ENCODE measurements at places on chromosomes 2 and 18.

DNA sequence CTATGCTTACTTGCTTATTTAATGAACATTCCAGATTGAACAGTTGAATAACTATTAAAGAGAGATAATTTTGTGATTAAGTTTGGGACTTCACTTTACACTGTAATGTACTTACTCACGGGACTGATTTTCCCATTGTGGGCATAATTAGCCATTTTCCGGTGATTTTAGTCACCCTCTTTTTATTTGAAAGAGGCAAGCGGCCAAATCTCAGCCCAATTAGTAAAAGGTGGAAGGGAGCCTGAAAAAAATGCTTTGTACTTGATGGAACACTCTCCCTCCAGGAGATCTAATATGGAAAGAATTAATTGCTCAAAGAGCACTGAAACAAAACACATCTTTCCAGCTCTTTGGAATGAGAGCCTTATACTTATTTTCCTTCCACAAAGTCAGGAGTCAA lies 50.2 kb downstream of the CALCRL start:
- DNase-seq, result no peak

- no peak for DNase-seq
These were observed 166.5 kb downstream of the SEPTIN10 start for GRCh38 chr2:109447251-109447661.

GRCh38 chr2:121073320-121074210 lies 211.4 kb downstream of the TFCP2L1 start:
- no peak for DNase-seq

DNA sequence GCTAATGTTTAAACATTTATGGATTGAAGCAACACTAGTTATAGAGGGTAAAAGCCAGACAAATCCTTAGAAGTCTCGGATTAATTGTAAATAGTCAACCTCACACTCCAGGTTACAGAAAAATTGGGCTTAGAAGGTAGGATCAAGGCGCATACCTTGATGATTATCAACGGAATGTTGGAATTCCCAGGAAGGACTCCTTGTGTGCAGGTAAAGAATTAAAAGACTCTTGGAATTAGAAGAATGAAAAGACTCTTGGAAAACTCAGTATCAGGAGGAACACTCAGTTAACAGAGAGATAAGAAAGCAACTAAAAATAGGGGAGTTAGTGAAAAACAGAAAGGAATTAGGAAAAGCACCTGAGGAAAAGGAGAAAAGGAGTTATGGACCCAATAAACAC lies 29.3 kb upstream of the EPHA4 start:
- DNase-seq, result no peak

DNA sequence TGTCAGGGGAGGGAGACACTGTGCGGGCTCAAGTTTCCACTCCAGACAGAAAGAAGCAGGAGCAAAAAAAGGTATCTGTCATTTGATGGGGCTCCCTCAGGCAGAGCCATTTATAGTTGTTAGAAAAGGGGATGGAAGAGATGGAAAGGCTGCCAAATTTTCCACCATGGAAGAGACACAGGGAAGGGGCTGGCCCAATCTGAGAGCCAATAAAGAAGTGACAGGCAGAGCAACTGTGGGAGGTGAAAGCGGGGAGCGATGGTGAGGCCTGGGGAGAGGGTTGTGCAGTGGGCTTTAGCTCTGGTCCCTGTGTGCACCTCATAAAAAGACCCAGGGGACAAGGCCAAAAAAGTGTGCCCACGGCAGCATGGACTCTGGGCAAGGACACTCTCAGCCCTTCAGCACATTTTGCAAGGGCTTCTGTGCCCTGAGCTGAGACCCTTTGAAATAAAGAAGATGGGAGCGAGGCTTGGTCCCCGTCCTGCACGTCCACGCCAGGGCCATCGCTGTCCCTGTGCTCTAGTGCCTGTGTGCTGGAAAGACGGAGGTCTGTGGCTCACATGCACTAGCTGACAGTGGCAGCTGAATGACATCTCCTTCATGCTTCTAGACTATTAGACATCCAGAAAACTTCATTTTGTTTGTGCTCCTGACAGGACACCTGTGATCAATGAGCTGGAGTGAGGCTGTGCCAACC lies 456.7 kb upstream of the HS6ST1 start:
- no peak for DNase-seq

DNA sequence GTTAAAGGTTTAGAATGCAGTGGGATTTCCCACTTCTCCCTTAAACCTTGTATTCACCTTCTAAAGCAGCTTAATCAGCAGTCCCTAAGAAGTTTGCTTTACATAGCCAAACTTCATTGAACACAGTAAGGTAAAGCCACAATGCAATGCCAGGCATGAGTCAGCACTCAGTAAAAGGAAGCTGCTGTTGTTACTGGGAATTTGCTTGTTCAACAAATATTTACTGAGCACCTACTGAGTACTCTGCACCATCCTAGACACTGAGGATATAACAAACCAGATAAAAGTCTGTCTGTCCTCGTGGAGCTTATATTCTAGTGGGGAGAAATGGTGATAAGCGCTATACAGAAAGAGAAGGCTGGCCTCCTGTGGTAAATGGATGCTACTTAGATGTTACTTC lies 162.7 kb downstream of the PKP4 start:
- DNase-seq, result no peak

DNA sequence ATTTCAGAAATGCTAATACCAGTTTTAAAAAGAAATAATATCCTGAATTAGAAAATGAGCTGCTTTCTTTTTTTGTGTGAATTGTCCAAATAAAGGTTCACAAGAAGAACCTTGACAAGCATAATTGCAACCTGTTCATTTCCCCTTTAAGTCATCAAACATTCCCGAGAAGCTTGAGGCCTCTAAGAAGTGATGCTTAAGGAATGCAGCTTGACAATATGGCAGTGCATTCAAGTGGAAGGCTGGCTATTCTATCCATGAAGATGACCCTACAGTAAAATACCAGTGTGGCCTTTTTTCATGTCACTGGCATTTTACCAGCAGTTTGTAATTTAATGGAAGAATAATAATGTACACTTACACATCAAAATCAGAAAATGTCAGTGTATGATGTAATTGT lies 216.7 kb downstream of the CTNNA2 start:
- DNase-seq, result no peak

DNA sequence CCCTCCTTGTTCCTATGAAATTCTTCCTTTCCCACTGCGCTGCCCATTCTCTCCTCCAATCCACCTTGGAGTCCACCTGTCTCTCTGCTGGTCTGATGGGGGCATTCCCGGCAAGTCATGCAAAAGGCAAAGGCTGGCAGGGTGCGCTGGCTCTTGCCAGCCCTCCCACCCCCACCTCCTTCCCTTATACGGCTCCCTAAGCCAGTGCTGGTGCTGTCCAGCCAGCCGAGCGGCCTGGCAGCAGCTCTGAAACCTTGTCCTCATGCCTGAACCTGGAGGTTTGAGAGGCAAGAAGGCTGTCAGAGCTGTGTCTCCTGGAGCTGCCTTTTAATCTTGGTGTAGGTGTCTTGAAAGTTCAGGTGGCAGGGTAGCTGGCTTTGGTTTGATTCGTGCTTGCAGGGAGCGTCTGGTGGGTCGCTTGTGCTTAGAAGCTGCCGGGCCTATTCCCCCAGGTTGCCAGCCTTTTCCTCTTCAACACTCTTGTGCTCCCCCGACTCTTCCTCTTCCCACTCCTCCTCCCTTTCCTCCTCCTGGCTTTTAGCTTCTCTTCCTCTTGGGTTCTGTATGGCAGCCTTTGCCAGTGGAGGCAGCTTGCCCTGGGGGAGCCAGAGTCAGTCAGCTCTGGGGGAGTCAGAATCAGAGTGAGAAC lies 748 bp downstream of the LIPG start:
- no peak for DNase-seq

- DNase-seq, result no peak
These were observed 443.6 kb downstream of the CBLN2 start for GRCh38 chr18:72100465-72101004.

- no peak for DNase-seq
These were observed 130.3 kb upstream of the GLI2 start for GRCh38 chr2:120605231-120605935.

DNA sequence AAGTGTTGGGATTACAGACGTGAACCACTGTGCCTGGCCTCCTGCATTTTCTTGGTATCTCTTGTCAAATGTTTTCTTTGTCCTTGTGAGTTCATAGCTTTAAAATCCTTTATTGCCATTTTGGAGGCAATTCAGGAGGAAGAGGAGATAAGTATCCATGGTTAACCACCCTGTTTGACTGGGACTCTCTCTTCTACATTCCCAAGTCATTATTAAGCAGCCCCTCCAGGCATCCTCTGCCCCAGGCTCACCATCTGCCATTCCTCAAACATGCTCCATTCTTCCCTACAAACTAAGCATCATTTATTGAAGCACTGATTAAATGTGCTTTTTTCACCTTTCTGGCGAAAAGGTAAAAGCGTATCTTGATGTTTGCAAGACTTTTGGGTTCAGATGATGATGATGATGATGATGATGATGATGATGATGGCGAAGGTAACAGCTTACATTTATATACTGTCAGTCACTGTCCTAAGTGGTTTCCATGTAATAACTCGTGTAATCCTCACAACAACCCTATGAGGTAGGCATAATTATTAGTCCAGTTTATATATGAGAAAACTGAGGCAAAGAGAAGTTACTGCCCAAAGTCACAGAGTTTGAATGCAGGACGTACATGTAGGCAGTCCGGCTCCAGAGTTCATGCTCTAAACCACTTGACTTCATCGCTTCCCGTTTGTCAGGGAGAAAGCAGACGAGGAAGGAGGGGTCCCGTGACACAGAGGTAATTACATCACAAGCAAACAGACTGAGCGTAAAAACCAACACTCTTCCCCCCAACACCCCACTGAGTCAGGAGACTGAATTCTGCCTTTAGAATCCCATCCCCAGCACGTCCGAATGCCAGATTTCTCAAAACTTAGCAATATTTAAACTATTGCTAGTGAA lies 69.7 kb upstream of the ACKR3 start:
- DNase-seq, result no peak

GRCh38 chr2:15751477-15751876 lies 159.8 kb downstream of the DDX1 start:
- no peak for DNase-seq

GRCh38 chr2:237480556-237480955 lies 6.5 kb upstream of the MLPH start:
- no peak for DNase-seq

- no peak for DNase-seq
These were observed 69.5 kb downstream of the TMEM18 start for GRCh38 chr2:607709-608108.

DNA sequence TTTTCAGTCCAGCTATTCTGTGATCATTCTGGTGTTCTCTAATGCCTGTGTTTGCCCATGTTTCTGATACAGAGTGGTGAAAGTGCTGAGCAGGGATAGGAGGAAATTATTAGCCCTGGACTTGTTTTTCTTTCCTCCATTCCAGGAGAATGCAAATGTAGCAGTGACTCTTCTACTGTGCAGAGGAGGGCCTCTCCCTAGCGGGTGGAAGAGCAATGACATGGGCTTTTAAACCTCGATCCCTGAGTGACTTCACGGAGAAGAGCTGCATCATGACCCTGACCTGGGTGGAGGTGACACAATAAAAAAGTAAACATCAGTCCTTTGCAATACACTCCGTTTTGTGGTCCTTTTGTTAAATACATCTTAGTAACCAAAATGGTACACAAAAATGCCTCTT lies 68.0 kb upstream of the NETO1 start:
- no peak for DNase-seq

GRCh38 chr18:32549248-32550110 lies 78.8 kb upstream of the GAREM1 start:
- DNase-seq, result peak; percentile 24

DNA sequence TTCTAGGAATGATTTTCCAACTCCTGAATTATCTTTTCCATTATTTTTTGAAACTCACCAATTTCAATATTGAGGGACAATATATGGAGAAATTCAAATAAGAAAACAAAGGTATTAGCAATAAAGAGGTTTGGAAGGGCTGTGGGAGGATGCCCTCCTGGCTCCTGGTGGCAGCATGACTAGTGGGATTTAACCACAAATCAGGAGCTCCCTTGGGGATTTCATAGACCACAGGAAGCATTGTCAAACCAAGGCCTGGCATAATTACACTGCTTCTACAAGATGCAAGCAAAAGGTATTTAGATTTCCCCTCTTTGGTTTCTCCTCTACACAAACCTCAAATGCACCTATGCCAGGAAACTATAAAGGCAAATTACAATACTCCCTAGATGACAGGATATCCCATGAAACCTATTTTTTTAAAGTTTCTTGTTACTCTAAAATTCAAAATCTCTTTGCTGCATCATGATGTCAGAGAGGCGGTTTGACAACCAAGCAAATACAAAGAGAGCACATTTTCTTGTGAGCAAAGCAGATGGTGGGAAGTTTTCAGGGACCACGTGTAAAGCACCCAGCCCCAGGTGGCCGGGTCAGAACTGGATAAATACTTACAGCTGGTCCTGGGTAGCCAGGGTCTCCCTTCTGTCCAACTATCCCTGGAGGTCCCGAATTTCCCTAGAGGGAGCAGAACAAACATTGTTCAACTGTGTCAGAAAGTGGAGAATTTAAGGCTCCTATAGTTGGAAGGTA lies 67.9 kb downstream of the COL6A3 start:
- DNase-seq, result no peak

GRCh38 chr2:29000956-29001355 lies 19.9 kb downstream of the TOGARAM2 start:
- DNase-seq, result no peak

- no peak for DNase-seq
These were observed 441.7 kb upstream of the SMIM21 start for GRCh38 chr18:75869162-75869561.

- no peak for DNase-seq
These were observed 21.2 kb downstream of the TGFA start for GRCh38 chr2:70532244-70532935.
